ENCODE measurements at places on chromosomes 7 and 10. TPM values are rescaled to one million over a fixed set of nuclear protein-coding genes. Genes with fewer than 3 reads are reported as not detected.

The PLPP4 gene
- 17.1 TPM for total RNA-seq

The UBE2D4 gene
- total RNA-seq, result 11.3 TPM

The TAC1 gene
- total RNA-seq, result not detected

The TAS2R5 gene
- 0.85 TPM for total RNA-seq

The FAM20C gene
- 44.4 TPM for total RNA-seq

GRCh38 chr7:1359051-1359400, 100.2 kb downstream of the MICALL2 start:
- DNase-seq, result no peak

GRCh38 chr7:105975770-105976417, 12.8 kb downstream of the CDHR3 start:
- DNase-seq, result no peak

The RBM20 gene
- total RNA-seq, result not detected

DNA sequence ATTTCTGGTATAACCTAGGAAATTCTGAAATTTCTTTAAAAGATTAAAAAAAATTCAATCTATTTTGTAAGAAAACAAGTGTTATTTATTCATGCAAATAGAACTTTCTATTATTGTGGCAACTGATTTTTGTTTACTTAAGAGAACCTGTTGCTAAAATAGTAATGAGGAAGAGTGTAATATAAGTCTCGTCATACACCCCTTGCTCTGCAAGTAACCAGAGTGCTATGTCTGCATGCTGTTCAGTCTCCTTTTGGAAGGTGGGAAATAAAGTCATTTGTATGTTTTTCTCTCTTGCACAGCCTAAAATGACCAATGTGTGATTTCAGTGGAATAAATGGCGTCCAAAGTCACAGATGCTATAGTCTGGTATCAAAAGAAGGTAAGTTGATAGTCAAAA, 41.3 kb downstream of the PHTF2 start:
- no peak for DNase-seq

DNA sequence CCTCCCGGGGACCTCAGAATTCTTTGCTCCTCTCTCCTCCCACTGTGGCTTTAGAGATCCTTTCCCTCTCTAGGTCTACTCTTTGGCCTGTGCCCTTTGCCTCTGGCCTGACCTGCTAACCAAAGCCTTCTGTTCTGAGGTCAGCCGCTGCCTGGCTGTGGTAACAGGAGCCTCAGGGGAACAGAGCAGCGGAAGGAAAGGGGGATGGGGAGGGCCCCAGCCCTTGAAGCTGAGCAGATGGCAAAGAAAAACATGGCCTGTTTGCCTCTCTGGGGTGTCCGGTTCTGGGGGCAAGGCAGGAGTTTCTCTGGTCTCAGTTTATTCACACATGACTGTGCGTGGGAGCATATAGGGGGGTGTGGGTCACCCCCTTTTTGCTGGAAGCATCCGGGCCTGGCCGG, 28.2 kb downstream of the COL26A1 start:
- no peak for DNase-seq

- no peak for DNase-seq
Observed at GRCh38 chr7:120023494-120024167, 249.3 kb upstream of the KCND2 start.

DNA sequence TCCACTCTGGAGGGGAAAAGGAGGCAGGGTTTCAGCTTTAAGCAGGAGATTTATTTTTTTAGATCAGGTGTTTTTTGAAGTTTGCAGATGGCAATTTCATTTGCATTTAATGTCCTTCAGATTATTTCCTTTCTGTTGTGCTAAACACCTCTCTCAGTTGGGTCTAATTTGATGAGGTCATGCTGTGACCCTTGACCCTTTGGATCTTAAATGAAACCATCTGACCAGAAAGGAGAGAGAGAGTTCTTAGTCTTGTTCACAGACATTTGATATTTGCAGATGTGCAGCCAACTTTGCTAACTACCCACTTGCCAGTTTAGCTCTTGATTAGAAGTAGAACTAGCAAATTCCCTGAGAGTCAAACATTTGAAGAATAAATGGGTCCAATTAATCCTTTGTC, 101.5 kb upstream of the RAB11FIP2 start:
- no peak for DNase-seq

- DNase-seq, result no peak
Observed at GRCh38 chr10:47326306-47326926, 4.2 kb downstream of the GDF2 start.

The LGI1 gene
- total RNA-seq, result not detected

- peak; percentile 85 for DNase-seq
Observed at GRCh38 chr7:16098585-16099179, 322.7 kb downstream of the CRPPA start.

DNA sequence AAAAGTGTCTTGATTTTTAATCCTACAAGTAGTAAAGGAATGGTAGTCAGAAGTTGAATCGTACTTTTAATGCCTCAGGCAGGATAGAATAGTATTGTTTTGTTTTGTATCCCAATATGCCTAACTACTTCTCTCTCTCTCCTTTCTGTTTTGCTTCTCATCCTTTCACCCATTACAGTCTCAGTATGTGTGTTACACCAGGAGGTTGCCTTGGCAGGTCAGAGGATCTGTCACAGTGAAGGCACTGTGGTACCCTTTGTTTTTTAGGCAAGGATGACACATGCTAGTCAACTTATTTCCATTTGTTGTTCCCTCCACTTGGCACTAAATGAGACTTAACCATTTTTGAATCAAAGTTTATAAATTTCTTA, 94.4 kb downstream of the MAPK8 start:
- no peak for DNase-seq

The TMEM176A gene
- not detected for total RNA-seq

DNA sequence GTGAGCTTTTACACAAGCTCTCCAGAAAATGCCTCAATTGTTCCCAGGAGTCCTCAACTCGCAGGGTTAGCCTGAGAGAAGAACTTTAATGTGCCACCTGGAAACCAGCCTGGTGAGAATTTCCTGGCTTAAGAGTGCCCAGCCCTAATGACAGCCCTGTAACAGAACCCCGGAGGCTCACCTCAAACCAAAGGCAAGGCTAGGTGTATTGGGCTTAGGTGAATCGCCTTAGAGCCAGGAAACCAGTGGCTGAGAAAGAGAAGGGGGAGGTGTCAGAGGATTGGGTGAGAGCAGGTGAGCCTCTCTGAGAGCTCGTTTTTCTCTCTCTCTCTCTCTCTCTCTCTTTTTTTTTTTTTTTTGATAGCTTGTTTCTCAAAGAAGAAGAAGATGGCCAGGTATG, 7.3 kb downstream of the OCM2 start:
- DNase-seq, result no peak

The EVX1 gene
- total RNA-seq, result not detected

GRCh38 chr7:135913404-135913803, 63.8 kb downstream of the MTPN start:
- no peak for DNase-seq
